ENCODE measurements at places on chromosomes 6 and 20.

DNA sequence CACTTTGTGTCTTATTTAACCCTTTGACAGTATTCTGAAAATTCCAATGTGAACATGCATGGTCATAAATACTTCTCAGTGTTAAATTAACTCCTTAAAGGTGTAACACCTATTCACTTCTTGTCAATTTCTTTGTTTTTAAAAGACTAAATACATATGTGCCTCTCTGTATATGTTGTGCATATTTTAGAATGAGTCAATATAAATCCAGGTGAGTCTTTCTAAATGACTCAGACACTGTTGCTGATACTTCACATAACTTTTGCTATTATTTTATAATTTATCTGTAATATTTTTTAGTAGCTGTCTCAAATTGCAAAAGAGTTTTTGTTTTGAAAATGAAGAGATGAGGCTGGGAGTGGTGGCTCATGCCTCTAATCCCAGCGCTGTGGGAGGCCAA, 36.0 kb downstream of the TIAM2 start:
- no peak for DNase-seq

DNA sequence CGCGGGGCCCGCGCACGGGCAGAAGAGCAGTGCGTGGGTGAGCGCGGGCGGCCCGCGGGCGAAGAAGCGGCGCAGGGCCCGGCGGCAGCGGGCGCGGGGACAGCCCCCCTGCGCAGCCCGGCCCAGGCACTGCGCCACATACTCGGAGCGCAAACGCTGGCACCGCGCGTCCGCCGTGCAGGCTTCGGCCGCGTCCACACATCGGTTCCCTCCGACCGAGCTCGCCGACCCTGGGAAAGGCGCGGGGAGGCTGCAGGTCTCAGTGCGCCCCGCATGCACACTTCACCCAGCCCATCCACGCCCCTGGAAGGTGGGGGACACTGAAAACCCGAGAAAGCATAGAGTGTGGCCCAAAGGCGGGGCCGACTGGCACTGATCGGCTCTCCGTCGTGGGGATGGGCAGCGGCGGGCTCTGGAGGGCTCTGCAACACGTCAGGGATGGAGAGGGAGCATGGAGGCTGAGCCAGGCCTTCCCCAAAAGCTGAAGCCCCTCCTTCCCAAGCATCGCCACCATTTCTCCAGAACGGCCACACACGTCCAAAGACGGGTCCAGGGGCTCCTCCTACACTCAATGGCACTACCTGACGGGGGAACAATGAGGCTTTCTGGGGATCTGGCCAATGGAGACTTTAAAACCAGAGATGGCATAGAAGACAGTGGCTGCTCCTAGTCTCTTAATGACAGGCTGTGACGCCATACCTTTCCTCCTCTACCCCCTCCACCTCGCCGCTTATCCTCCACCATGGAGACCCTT, 2.0 kb downstream of the GFRA4 start:
- no peak for DNase-seq

- no peak for DNase-seq
Measured at GRCh38 chr20:48414786-48415185, 413.0 kb downstream of the PREX1 start.

DNA sequence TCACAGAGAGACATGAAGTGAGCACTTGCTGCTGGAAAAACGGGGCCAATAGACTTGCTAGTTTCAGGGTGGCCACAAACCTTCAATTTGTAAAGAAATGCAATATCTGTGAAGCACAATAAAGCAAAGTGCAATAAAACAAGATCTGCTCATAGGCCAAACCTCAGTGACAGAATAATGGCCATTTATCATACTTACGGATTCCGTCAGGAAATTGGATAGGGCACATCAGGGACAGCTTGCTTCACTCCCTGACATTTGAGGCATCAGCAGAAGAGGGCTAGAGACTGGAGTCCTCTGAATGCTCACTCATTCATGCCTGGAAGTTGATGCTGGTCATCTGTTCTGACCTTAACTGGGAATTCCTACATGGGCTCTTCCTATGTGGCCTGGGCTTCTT, 165.5 kb upstream of the OPRM1 start:
- no peak for DNase-seq

GRCh38 chr6:121759370-121759769, 323.9 kb downstream of the GJA1 start:
- no peak for DNase-seq

DNA sequence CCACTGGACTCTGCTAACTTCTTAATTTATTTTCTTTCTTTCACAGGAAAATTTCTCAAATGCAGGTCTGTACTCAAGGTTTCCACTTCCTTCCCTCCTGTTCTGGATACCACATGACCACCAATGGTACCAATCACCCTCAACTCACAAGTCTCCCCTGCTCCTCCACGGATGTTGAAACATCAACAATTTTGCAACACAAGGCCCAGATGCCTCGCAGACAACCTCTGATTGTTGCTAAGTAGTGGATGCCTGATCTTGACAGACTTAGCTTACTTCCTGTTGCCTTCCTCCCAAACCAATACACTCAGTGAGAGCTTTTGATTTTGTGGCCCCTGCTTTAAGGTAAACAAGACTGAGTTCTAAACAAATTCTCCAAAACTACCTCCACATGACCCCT, 146.6 kb downstream of the FRK start:
- no peak for DNase-seq

- DNase-seq: no peak
Measured at GRCh38 chr6:8908638-8909037, 473.3 kb upstream of the SLC35B3 start.

DNA sequence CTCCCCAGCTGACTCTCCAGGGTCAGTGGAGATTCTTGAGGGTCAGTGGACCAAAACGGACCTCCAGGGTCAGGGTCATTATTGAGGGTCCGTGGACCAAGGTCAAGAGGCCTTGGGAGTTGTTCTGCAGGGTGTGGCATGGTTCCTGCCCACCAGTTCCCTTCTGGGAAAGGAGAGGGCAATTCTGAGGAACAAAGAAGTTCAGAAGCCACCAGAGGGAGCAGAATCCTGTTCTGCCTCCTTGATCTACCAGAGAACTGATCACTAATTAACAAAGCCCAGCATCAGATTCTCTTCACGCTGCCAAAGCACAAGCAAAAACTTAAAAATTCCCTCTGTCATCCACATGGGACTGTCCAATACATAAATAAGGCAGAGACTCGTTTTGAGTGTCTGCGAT, 263.4 kb downstream of the DHX35 start:
- DNase-seq: no peak
